ENCODE measurements at places on chromosomes 6 and 20.

- DNase-seq: no peak
Measured at GRCh38 chr6:2021713-2022125, 223.7 kb downstream of the GMDS start.

DNA sequence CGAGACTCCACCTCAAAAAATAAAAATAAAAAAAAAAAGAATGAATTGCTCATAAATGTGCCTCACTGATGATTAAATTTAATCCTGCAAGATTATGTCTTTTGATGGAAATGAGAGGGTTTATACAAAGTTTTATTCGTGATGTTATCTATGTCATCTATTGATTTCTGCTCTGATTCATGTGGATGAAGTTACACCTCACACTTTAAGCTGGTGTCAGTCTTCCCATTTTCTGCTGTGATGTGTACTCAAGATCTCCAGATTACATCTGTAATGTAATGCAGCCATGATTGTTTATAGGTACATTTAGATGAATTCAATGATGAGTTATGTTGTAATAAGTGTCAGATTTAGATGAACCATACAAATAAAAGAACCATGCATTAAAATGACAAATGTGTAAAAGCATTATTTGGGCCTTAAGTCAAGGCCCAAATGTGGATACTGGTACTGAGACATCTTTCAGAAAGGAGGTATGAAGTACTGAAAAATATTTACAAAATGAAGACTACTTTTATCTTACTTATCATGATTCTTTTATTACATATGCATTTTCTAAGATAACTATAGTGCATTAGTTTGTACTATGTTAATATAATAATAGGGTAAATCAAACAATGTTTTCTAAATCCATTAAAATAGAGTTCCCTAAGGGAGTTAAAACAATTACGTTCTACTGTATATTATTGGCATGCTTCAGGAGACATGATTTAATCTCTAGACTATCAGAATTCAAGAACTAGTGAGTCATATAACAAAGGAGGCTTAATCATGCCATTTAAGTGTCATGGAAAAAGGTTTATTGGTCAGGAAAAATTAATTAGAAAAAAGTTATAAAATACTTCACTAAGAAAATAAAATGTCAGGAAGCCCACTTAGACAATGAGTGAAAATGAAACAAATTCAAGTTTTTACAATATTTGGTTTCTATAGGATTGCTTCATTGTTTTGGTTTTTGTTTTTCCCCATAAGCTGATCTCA, 34.5 kb downstream of the HCRTR2 start:
- no peak for DNase-seq

GRCh38 chr20:47654370-47654769, 130.9 kb downstream of the SULF2 start:
- DNase-seq: no peak

DNA sequence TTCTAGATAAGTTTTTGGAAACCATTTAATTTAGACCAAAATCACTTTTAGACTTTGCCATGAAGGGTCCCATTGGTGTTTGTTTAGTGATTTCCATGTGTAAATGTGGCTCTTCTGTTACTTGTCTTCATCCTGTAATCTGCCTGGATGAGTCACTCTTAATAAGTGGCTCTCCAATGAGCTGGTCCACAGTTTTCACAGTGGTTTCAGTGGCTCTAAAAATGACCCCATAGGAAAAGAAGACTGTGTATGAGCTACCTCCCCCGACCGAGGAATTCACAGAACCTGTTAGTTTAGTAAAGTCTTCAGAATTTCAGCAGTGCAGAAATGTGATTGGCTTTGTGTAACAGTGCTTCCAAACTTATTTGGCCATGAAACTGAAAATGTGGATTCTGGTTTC, 492.0 kb upstream of the MARCKS start:
- no peak for DNase-seq

GRCh38 chr6:83952830-83953229, 80.7 kb upstream of the MRAP2 start:
- no peak for DNase-seq

DNA sequence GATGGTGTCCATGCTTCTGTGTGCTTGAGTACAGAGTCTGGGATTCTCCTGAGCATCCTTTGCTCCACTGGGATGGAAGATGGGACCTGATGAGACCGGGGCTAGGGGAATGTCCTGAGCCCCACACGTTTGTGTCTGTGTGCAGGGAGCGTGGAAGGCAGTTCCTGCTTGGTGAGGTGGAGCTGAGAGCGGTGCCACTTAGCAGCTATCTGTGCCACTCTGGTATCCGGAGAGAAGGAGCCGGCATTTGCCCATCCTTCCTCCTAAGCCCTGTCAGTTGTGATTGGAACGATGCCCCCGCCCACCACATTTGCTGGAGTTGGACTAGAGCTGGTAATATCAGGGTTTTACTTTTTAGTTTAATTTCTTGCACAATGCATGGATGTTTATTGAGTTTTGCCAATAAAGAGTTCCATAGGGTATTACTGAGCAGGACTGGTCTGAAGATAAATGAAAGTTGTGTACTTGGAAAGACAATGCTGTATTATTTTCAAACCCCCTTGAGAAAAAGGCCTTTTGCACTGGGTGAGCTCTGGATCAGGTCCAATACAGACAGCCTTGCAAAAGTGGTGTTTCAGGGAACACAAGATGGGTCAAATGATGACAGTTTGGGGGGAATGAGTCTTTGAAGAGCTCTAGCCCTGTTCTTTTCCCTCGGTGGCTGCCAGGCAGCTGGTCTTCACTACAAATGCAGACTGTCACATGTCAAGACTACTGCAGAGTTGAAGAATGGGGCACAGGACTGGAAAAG, 130.8 kb downstream of the SYCP2 start:
- no peak for DNase-seq

- DNase-seq: no peak
Measured at GRCh38 chr6:45174045-45174444, 154.1 kb upstream of the RUNX2 start.

DNA sequence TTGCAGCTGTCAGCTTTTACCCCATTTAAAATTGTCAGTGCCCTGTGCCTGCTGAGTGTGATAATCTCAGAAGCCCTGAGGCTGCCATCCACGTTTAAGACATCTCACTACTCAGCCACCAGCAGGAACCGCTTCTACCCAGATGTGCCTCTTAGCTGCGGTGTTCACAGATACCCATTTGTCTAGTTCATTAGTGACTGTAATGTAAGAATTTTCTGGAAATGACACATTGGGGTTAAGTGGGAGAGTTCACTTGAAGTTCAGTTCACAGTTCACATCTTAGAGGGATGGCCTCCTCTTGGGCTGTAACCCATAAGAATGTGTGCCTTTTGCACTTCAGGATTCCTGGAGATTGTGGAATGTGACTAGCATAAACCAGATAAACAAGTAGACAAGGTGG, 477.7 kb downstream of the BTBD3 start:
- no peak for DNase-seq

- no peak for DNase-seq
Measured at GRCh38 chr20:4051413-4052138, 36.2 kb upstream of the RNF24 start.

DNA sequence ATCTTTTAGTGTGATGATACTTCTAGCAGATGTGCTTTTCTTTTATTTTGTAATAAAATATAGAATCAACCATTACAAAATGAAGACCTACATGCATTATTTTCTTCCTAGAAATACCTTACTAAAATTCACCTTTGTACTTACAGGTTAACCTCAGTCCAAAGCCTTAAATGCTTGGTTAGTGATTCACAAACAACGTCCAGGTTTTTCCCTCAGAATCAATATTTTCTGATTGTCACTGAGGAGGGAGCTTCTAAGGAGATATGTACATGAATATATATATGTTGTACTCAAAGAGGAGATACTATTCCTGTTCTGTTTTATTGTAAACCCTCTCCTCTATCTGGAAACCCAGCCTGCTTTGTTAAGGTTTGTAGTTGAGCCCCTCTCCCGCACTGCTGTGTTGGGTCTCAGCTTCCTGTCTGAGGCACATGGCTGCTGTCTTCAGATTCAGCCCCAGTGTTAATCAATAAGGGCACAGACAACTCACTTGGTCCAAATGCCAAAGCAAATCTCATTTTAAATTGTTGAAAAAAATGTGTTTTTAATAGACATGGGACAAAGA, 33.9 kb upstream of the HS3ST5 start:
- DNase-seq: peak; percentile 8

All from HuH-7 (cell line).